Breast epithelium (tissue), 4 donors: ENCODE measurements at places on chromosomes 6 and 20. TPM values are rescaled to one million over a fixed set of nuclear protein-coding genes. Genes with fewer than 3 reads are reported as not detected.
A peak's percentile ranks its signal among the peaks of the same experiment; 100 is the strongest.

- H3K27ac ChIP-seq = no peak overlapping the region
- H3K4me3 ChIP-seq = no peak overlapping the region
- no peak for DNase-seq
- no peaks in the 10 kb centered on the region for H3K4me1 ChIP-seq
- H3K36me3 ChIP-seq = no peaks in the 10 kb centered on the region
Observed at GRCh38 chr6:1885576-1886011, 275.9 kb downstream of the FOXC1 start.

GRCh38 chr6:119322715-119323350 is 26.7 kb downstream of the MAN1A1 start:
- H3K36me3 ChIP-seq = no peaks in the 10 kb centered on the region
- no peaks in the 10 kb centered on the region for H3K27me3 ChIP-seq
- DNase-seq = no peak
- H3K4me3 ChIP-seq = no peak overlapping the region

- no peaks in the 10 kb centered on the region for H3K27me3 ChIP-seq
- H3K4me1 ChIP-seq = no peaks in the 10 kb centered on the region
- H3K36me3 ChIP-seq = no peaks in the 10 kb centered on the region
- no peak overlapping the region for H3K4me3 ChIP-seq
- DNase-seq = no peak
Observed at GRCh38 chr20:40630713-40631112, 58.3 kb downstream of the MAFB start.

- H3K4me1 ChIP-seq = no peaks in the 10 kb centered on the region
- H3K27me3 ChIP-seq = no peaks in the 10 kb centered on the region
- H3K36me3 ChIP-seq = no peaks in the 10 kb centered on the region
- DNase-seq = peak; percentile 33
Observed at GRCh38 chr20:34567892-34568865, 9.7 kb downstream of the MAP1LC3A start.

GRCh38 chr6:6033858-6034257 is 27.1 kb upstream of the NRN1 start:
- H3K4me3 ChIP-seq = no peak overlapping the region
- no peak overlapping the region for H3K27ac ChIP-seq
- H3K36me3 ChIP-seq = no peaks in the 10 kb centered on the region
- no peak for DNase-seq
- no peaks in the 10 kb centered on the region for H3K27me3 ChIP-seq

DNA sequence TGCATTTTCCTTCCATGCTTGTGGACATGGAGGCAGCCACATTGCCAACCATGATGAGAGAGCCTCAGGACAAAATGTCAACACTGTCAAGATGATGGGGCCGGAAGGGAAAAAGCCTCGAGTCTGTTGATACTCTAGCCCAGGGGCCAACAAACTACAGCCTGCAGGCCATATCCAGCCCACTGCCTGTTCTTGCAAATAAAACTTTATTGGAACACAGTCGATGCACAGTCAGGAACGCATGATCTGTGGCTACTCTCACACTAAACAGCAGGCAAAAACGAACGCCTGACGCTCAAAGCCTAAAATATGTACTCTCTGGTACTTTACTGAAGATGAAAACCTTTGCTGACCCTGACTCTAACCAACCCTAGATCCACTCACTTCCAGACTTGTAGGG is 72.3 kb downstream of the BMP7 start:
- no peaks in the 10 kb centered on the region for H3K4me1 ChIP-seq
- no peaks in the 10 kb centered on the region for H3K36me3 ChIP-seq
- H3K27ac ChIP-seq = no peak overlapping the region
- no peak for DNase-seq
- H3K4me3 ChIP-seq = no peak overlapping the region
- H3K27me3 ChIP-seq = no peaks in the 10 kb centered on the region

- H3K27ac ChIP-seq = no peak overlapping the region
- DNase-seq = no peak
- H3K27me3 ChIP-seq = no peaks in the 10 kb centered on the region
- no peaks in the 10 kb centered on the region for H3K36me3 ChIP-seq
- H3K4me3 ChIP-seq = no peak overlapping the region
Observed at GRCh38 chr6:73801652-73802268, 105.8 kb downstream of the CD109 start.

DNA sequence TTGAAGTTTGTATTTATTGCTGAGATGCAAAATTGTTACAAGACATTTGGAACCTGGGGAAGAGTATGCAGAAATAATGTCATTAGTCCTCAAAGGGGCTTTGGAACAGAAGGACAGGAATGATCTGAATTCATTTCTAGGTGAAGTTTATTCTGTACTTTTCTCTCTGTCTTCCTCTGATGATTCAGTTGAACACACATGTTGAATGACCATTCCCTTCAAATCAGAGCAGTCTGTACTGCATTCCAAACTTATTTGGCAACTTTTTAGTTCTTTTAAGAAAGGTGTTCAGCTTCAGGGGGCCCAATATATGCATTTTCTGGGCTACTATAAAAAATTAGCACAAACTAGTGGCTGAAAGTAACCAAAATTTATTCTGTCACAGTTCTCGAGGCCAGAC is 213.9 kb upstream of the LAMP5 start:
- H3K4me1 ChIP-seq = no peaks in the 10 kb centered on the region
- DNase-seq = no peak
- no peaks in the 10 kb centered on the region for H3K36me3 ChIP-seq
- H3K27ac ChIP-seq = no peak overlapping the region
- H3K27me3 ChIP-seq = no peaks in the 10 kb centered on the region
- no peak overlapping the region for H3K4me3 ChIP-seq

- H3K27ac ChIP-seq = peak within 1 kb of the TSS; percentile 92
- H3K36me3 ChIP-seq = no peaks in the 10 kb centered on the region
- peak within 1 kb of the TSS; percentile 85 for H3K4me3 ChIP-seq
Observed at GRCh38 chr20:58388882-58389323, at the start of gene VAPB. Gene VAPB (plus strand): TSS chr20:58389229. CDS start chr20:58389460, 231 bp downstream.

- no peak for DNase-seq
- H3K4me3 ChIP-seq = no peak overlapping the region
- no peaks in the 10 kb centered on the region for H3K27me3 ChIP-seq
- H3K27ac ChIP-seq = no peak overlapping the region
Observed at GRCh38 chr6:96604420-96604819, 41.5 kb downstream of the FHL5 start.

- no peak overlapping the region for H3K27ac ChIP-seq
- DNase-seq = no peak
- no peaks in the 10 kb centered on the region for H3K27me3 ChIP-seq
- H3K36me3 ChIP-seq = no peaks in the 10 kb centered on the region
- no peaks in the 10 kb centered on the region for H3K4me1 ChIP-seq
- no peak overlapping the region for H3K4me3 ChIP-seq
Observed at GRCh38 chr6:121550491-121551010, 115.1 kb downstream of the GJA1 start.

DNA sequence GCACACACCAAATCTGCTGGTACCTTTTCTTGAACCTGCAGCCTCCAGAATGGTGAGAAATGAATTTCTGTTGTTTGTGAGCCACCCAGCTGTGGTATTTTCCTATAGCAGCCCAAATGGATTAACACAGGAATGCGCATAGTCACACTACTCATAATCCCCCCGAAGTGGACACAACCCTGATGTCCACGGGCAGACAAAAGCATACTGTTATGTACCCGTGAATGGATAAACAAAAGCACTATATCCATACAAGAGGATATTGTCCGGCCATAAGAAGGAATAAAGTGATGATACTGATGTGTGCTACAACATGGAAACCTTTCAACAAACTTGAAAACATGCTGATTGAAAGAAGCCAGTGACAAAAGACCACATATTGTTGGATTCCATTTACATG is 25.1 kb upstream of the RPP40 start:
- no peaks in the 10 kb centered on the region for H3K36me3 ChIP-seq
- H3K4me3 ChIP-seq = no peak overlapping the region
- H3K27me3 ChIP-seq = no peaks in the 10 kb centered on the region
- H3K4me1 ChIP-seq = no peaks in the 10 kb centered on the region
- no peak for DNase-seq

GRCh38 chr20:61052776-61053442 is 199.2 kb upstream of the CDH4 start:
- no peak for DNase-seq
- H3K27ac ChIP-seq = no peak overlapping the region
- no peak overlapping the region for H3K4me3 ChIP-seq
- no peaks in the 10 kb centered on the region for H3K36me3 ChIP-seq

GRCh38 chr20:49448917-49449316 is 33.6 kb downstream of the KCNB1 start:
- no peak overlapping the region for H3K4me3 ChIP-seq
- no peaks in the 10 kb centered on the region for H3K4me1 ChIP-seq
- H3K36me3 ChIP-seq = no peaks in the 10 kb centered on the region
- H3K27ac ChIP-seq = no peak overlapping the region

- no peaks in the 10 kb centered on the region for H3K4me1 ChIP-seq
- no peaks in the 10 kb centered on the region for H3K36me3 ChIP-seq
- H3K4me3 ChIP-seq = no peak overlapping the region
Observed at GRCh38 chr6:25550631-25551030, 101.4 kb upstream of the SCGN start.

DNA sequence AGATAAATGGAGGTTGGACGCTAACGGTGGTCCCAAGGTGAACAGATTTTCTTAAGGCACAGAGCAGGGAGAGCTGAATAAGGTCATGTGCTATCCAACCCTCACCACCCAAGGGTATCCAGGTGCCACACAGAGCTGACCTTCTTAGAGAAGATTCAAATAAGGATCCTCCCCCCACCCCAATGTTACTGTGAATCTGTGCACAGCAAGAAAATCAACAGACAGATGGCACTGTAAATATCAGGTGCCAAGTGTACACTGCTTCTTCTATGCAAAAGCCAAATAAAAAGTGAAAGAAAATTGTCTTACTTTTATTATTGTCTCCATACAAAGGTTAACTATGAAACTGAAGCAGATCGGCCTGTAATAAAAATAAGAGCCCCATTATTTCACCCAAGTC is 96.9 kb downstream of the PAK5 start:
- no peak overlapping the region for H3K27ac ChIP-seq
- no peak for DNase-seq
- H3K36me3 ChIP-seq = no peaks in the 10 kb centered on the region
- no peak overlapping the region for H3K4me3 ChIP-seq
- H3K27me3 ChIP-seq = no peaks in the 10 kb centered on the region

GRCh38 chr20:58603721-58604120 is 47.4 kb upstream of the STX16 start:
- H3K36me3 ChIP-seq = no peaks in the 10 kb centered on the region
- peak overlapping the region; percentile 38 for H3K27ac ChIP-seq
- H3K4me1 ChIP-seq = peaks cover 5% of the 10 kb centered on the region
- no peak overlapping the region for H3K4me3 ChIP-seq

GRCh38 chr6:11732036-11732631 is 46.5 kb downstream of the ADTRP start:
- H3K4me1 ChIP-seq = no peaks in the 10 kb centered on the region
- peak overlapping the region; percentile 60 for H3K27ac ChIP-seq
- peak; percentile 38 for DNase-seq

GRCh38 chr20:8876366-8876765 is 192.5 kb upstream of the PLCB4 start:
- no peaks in the 10 kb centered on the region for H3K27me3 ChIP-seq
- no peaks in the 10 kb centered on the region for H3K4me1 ChIP-seq
- no peaks in the 10 kb centered on the region for H3K36me3 ChIP-seq

- H3K27me3 ChIP-seq = no peaks in the 10 kb centered on the region
- H3K27ac ChIP-seq = no peak overlapping the region
- no peaks in the 10 kb centered on the region for H3K4me1 ChIP-seq
- no peak overlapping the region for H3K4me3 ChIP-seq
Observed at GRCh38 chr20:51360451-51361201, 181.9 kb downstream of the NFATC2 start.

DNA sequence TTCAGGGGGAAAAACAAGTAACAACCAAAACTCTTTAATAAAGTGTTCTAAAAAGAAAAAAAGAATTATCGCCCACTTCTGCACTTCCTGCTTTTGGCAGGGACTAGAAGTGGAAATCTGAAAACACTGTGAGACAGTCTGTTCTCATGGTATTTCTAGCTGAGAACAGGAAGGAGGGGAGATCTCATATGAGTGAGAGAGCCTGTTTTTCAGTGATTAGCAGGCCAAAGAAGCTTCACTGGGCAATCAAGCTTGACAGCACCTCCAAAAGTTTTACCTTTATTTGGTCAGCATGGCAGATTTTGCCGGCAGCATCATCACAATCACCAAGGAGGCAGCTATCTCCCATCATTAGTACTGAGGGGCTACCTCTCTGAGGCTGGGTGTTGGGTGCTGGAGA is 79.5 kb upstream of the ATXN1 start:
- H3K4me1 ChIP-seq = no peaks in the 10 kb centered on the region
- no peak overlapping the region for H3K27ac ChIP-seq
- DNase-seq = no peak
- no peaks in the 10 kb centered on the region for H3K36me3 ChIP-seq
- H3K27me3 ChIP-seq = no peaks in the 10 kb centered on the region

- no peaks in the 10 kb centered on the region for H3K27me3 ChIP-seq
- no peaks in the 10 kb centered on the region for H3K36me3 ChIP-seq
- DNase-seq = no peak
- H3K27ac ChIP-seq = no peak overlapping the region
- no peaks in the 10 kb centered on the region for H3K4me1 ChIP-seq
Observed at GRCh38 chr6:34202329-34203201, 34.1 kb upstream of the HMGA1 start.

- no peaks in the 10 kb centered on the region for H3K27me3 ChIP-seq
- H3K4me3 ChIP-seq = no peak overlapping the region
Observed at GRCh38 chr6:142635130-142635529, 309.8 kb downstream of the HIVEP2 start.

DNA sequence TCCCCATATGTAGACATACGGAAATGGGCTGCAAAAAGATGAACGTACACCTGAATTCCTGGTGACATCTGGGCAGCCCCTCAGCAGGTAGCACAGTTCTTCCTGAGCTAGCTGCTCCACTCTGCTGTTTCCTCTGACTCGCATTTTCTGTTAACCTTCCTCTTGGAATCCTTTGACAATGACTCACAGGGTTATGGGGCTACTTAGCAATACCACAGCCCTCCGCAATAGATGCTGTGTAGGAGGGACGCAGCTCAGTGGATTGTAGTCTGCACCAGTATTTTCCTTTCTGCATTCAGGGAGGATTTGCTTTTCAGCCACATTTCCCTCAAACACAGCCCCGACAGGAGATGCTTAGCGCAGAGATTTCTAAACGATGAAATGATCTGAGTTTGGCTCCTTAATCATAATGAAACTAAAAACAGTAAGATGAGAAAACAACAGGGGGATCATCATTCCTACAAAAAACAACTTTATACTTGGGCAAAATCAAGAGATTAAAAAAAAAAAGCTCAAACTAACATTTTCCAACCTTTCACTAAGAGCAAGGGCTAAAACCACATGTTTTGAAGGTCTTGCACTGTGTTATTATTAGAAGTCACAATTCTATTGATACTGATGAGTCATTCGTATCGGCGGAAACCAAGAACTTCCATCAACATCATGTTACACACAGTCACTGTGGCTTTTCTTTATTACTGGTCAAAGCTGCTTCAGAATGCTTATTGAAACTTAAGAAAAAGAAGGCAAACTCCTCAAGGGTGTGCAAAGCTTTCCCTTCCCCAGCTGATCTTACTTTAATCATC is 12.2 kb downstream of the BACH2 start:
- no peaks in the 10 kb centered on the region for H3K36me3 ChIP-seq
- H3K4me3 ChIP-seq = peak overlapping the region; percentile 39
- no peak for DNase-seq

- peak; percentile 91 for DNase-seq
- no peaks in the 10 kb centered on the region for H3K36me3 ChIP-seq
- no peaks in the 10 kb centered on the region for H3K27me3 ChIP-seq
- H3K4me1 ChIP-seq = no peaks in the 10 kb centered on the region
- peak within 1 kb of the TSS; percentile 93 for H3K27ac ChIP-seq
Observed at GRCh38 chr6:8435093-8435844, at the start of gene SLC35B3. Gene SLC35B3 (minus strand): TSS chr6:8435545.

CTCFL gene
- total RNA-seq = not detected

ZBTB46 gene
- total RNA-seq = 8.2 TPM

NRN1 gene
- 8.9 TPM for total RNA-seq

SDCBP2 gene
- 10.8 TPM for total RNA-seq

ECT2L gene
- total RNA-seq = 0.15 TPM

KCNQ5 gene
- 0.33 TPM for total RNA-seq

TULP4 gene
- 112 TPM for total RNA-seq

ZNF318 gene
- total RNA-seq = 15.4 TPM

ENPP3 gene
- total RNA-seq = 1.8 TPM

CGA gene
- not detected for total RNA-seq

PTPRK gene
- 134 TPM for total RNA-seq
